ENCODE measurements at places on chromosomes 7 and 10. TPM values are rescaled to one million over a fixed set of nuclear protein-coding genes. Genes with fewer than 3 reads are reported as not detected.

DNA sequence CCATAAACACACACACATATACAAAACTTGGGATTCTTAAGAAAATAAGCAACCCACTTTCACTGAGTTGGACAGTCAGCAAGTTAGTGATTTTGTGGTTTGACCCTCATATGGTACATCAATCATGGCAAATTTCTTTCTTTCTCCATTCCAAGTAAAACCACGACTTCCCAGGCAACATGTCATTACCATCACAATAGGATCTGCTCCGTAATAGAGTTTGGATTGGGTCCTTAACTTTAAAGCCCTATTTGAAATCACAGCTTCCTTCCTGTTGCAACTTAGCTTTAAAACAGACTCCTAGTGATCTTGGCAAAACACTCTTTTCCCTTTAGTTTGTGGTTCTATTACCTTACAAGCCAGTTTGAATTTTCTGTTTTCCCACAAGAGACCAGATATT is 483.6 kb downstream of the INHBA start:
- H3K4me1 ChIP-seq, result no peaks in the 10 kb centered on the region
- no peak overlapping the region for H3K4me3 ChIP-seq
- H3K36me3 ChIP-seq, result no peaks in the 10 kb centered on the region
- H3K27me3 ChIP-seq, result no peaks in the 10 kb centered on the region

GRCh38 chr10:69635428-69636272 is 5.6 kb downstream of the FAM241B start:
- H3K4me3 ChIP-seq, result no peak overlapping the region
- H3K36me3 ChIP-seq, result peaks cover 9% of the 10 kb centered on the region
- H3K27me3 ChIP-seq, result peaks cover 8% of the 10 kb centered on the region
- H3K4me1 ChIP-seq, result peaks cover 7% of the 10 kb centered on the region

DNA sequence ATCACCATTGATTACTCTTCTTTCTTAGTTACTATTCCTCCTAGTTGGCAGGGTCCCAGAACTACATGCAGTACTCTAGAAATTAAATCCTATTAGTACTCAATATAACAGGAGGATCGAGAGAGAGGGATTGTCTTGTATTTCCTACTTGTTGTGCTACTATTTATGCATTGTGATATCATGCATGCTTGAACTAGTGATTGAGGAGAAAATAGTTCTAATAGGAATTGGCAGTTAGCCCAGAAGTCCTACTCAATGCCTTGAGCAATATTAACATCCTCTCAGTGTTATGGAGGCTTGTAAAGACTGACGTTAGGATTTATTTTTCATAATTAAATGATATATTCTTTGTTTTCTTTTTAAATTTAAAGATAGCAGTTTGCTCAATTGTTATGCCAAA is 67.4 kb downstream of the FOXP2 start:
- H3K27me3 ChIP-seq, result no peaks in the 10 kb centered on the region
- no peaks in the 10 kb centered on the region for H3K4me1 ChIP-seq
- peak; percentile 30 for DNase-seq
- no peak overlapping the region for H3K4me3 ChIP-seq
- H3K36me3 ChIP-seq, result no peaks in the 10 kb centered on the region

GRCh38 chr7:92487804-92488203 is 10.1 kb upstream of the ERVW-1 start:
- no peak overlapping the region for H3K27ac ChIP-seq
- no peaks in the 10 kb centered on the region for H3K4me1 ChIP-seq
- peaks cover 86% of the 10 kb centered on the region for H3K36me3 ChIP-seq
- DNase-seq, result no peak
- no peak overlapping the region for H3K4me3 ChIP-seq
- H3K27me3 ChIP-seq, result no peaks in the 10 kb centered on the region

GRCh38 chr10:4354382-4354812 is 471.6 kb upstream of the AKR1E2 start:
- H3K4me3 ChIP-seq, result no peak overlapping the region
- peaks cover 27% of the 10 kb centered on the region for H3K4me1 ChIP-seq
- no peaks in the 10 kb centered on the region for H3K36me3 ChIP-seq
- DNase-seq, result no peak

- H3K4me3 ChIP-seq, result no peak overlapping the region
- no peaks in the 10 kb centered on the region for H3K36me3 ChIP-seq
- DNase-seq, result no peak
- no peak overlapping the region for H3K27ac ChIP-seq
- no peaks in the 10 kb centered on the region for H3K4me1 ChIP-seq
- no peaks in the 10 kb centered on the region for H3K27me3 ChIP-seq
Observed at GRCh38 chr7:98802088-98802780, 67.6 kb downstream of the TMEM130 start.

DNA sequence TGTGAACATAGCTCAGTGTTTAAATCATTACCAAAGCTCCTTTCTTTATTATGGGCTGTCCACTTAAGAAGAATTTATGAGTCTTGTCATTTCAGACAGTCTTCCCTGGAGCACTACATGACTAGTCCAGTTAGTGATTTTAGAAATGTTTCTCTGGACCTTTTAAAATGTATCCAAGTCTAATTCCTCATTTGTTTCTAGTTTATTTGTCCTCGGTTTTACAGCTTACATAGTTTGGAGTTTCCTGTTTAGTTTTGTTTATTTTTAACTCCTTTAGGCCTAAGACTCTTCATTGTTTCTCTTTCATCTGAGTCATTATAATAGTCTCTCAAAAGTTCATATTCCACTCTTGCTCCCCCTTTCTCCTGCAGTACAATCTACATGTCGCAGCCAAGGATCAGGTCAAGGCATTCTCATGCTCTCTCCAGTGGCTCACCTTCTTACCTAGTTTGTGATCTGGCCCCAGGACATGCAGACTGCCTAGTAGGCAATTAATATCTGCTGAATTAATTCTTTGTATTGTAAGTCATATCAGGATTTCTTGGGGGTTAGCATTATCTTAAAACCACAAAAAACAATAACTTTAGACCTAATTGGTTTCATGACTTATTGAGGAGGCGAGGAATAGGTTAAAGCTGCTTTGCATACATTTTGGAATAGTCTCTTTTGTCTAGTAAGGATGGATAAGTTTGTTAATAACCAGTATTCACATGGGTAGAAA is 93.8 kb downstream of the MAPK8 start:
- no peak overlapping the region for H3K27ac ChIP-seq
- no peaks in the 10 kb centered on the region for H3K27me3 ChIP-seq
- DNase-seq, result no peak
- no peak overlapping the region for H3K4me3 ChIP-seq
- H3K36me3 ChIP-seq, result no peaks in the 10 kb centered on the region

Gene ZNF503
- total RNA-seq, result 24.1 TPM

Gene KIF11
- 1.2 TPM for total RNA-seq

Gene TASOR2
- total RNA-seq, result 85.7 TPM

Gene FAM25C
- total RNA-seq, result not detected

Gene SUN3
- not detected for total RNA-seq

Measured in stomach (tissue), 19 donors.